ENCODE measurements at places on chromosomes 2 and 18.

GRCh38 chr18:3872641-3873040, 422.7 kb downstream of the TGIF1 start:
- no peak for DNase-seq

- no peak for DNase-seq
Observed at GRCh38 chr2:222736301-222736700, 64.8 kb downstream of the MOGAT1 start.

DNA sequence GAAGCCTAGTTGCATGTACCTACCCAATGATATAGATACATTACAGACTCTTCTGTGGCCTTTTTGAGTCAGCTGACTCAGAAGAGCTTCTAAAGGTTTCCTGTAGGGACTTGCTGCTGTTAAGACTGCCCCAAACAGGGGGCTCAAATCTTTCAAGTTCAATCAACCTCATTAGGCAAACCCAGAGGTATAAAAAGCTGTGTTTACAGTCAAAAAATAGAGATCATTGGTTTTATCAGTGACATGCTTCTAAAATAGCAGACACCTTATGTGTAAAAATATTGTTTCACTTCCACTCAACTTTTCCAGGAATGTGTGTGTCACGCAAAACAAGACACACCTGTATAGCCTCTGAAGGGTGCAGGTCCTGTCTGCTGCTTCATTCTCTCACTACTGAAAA, 624.3 kb upstream of the FANCL start:
- DNase-seq: no peak

DNA sequence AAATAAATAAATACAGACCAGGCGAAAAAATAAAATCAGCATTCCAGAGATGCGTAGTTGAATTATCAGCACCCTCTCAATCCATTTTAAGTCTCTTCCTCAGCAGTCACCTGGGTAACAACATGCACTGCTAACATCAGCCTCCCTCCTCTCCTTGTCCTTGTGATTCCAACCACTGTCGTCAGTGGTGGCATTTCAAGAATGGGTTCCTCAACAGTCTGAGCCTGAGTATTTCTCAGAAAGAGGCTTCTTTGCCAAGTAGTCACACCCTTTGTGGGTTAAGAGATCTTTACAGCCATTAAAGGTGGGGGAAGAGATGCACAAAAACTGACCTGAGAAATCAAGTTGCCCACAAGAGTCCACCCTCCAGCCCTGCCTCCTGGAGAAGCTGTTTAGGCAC, 39.0 kb downstream of the NOL10 start:
- DNase-seq: no peak

DNA sequence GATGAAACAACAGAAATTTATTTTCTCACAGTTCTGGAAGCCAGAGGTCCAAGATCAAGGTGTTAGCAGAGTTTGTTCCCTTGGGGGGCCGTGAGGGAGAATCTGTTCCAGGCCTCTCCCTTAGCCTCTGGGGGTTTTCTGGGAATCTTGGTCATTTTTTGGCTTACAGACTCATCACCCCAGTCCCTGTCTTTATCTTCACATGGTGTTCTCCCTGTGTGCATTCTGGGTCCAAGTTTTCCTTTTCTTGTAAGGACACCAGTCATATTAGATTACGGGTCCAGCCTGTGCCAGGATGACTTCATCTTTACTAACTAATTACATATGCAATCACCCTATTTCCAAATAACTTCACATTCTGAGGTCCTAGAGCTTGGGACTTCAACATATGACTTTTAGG, 292.5 kb upstream of the TRIB2 start:
- no peak for DNase-seq

DNA sequence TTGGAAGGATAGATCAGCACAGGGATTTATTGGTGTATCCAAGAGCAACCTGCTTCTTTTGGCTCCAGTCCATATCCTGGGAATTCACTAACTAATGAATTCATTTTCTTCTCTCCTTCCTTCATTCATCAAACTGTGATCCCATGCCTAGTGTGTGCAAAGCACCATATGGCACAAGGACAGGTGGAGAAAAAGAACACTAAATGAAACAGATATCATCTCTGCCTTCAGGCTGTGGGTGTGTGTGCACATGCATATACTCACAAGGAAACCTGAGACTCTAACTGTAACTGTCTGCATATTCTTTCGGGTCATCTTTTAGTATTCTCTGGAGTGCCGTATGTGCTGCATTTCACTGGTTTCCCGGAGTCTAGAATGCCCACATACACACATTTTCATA, 20.2 kb downstream of the TNP1 start:
- no peak for DNase-seq

- no peak for DNase-seq
Observed at GRCh38 chr18:79733986-79734770, 54.6 kb downstream of the CTDP1 start.

- DNase-seq: no peak
Observed at GRCh38 chr2:200509235-200509611, 645 bp downstream of the KCTD18 start.

DNA sequence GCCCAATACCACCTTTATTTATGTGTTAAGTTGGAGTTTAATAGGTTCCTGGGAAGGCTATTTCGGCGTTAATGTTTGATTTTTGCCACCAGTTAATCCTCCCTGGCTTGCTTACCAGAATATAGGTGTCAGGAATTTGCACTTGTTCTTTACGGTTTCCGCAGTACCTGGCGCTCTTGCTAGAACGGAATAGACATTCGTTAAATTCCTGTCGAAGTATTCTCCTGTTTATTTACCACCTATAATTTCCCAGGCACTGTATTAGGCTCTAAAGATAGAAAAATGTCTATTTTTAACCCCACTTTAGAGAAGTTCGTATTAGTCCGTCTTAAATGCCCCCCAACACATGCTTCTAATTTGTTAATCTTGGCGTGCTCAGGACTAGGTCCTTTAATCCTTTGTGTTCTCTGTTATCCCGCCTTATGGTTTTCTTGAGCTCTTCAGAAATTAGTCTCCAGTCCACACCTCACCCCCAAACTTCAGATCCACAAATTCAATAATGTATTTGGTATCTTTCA, 575 bp downstream of the CCDC150 start:
- DNase-seq: no peak

- no peak for DNase-seq
Observed at GRCh38 chr2:8835279-8835678, 2.1 kb downstream of the KIDINS220 start.

- no peak for DNase-seq
Observed at GRCh38 chr2:46493241-46493970, 14.0 kb downstream of the TMEM247 start.

- DNase-seq: peak; percentile 95
Observed at GRCh38 chr2:3628800-3629199, 29.2 kb upstream of the ALLC start.

- DNase-seq: no peak
Observed at GRCh38 chr2:217654168-217654567, 348.6 kb downstream of the TNS1 start.

DNA sequence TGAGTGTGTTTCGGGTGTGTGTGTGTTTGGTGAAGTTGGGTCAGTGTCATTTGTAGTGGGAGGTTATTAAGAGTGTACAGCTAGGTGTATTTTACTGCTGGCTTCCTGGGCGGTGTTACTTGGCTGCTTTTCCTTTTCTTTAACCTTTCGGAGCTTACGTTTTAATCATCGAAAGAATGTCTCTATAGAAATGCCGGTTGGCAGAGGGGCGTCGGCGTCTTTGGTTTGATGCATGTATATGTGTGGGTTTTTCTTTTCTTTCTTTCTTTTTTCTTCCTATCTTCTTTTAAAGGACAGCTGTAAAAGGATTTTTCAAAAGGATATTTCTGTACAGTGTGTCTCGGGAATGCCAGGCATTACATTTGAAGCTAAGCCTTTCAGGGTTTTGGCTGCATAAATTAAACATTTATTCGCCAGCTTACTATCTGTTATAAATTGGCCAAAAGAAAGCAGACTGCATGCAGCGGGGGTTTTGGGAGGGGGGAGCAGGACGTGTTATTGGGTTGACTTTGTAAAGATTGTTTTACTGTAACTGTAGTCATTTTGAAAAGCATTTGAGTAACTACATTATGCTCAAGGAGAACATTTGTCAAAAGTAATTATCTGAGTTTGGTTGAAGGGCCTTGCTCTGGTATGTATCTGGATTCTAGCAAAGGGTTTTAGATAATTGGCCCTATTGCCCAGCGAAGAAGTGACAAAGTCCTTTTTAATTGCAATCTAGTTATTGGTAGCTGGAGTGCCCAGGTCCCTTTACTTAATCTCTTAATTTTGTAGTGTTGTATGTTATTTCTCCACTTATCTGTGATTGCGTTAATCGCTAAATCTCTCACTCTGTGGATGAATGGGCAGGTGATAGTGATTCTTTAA, 1.6 kb downstream of the ASXL3 start:
- DNase-seq: no peak

DNA sequence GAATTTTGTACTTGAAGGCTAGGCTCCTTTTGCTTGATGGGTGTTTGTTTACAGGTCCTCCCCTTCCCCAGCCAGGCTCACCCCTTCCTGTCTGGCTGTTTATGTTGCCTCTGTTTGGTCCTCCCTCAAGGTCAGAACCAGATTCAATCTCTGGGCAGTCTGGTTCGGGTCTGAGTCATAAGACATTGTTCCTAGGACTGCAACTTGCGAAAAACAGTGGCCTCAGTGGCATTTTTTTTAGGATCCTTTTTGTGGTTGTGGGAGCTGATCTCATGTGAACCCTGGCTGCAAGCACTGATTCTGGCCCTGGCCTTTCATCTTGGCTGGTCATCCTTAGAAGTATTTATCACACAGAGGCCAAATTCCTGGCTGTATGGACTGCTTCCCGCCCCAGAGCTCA, 370.4 kb downstream of the CLIP4 start:
- no peak for DNase-seq

DNA sequence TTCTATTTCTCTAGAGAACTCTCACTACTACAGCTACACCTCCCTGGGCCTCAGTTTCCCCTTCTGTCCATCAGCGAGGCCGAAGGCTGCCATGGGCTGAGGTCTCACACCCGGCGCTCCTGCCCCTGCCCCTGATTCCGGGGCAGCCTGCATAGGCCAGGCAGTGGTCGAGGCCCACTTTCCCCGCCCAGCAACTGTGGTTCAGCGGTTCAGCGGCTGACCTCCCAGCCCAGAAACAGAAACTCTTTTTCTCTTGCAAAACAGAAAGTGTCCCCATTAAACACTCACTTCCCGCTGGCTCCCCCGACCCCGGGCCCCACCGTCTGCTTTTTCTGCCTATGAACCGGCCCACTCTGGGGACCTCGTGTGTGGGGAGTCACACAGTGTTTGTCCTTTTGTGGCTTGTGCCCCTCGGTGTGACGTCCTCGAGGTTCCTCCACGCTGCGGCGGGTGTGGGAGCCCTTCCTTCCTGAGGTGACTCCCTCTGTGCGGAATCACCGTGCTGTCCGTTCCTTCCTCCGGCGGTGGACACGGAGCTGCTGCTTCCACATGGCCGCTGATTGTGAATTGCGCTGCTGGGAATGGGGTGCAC, 16.0 kb downstream of the PDCD1 start:
- DNase-seq: no peak

DNA sequence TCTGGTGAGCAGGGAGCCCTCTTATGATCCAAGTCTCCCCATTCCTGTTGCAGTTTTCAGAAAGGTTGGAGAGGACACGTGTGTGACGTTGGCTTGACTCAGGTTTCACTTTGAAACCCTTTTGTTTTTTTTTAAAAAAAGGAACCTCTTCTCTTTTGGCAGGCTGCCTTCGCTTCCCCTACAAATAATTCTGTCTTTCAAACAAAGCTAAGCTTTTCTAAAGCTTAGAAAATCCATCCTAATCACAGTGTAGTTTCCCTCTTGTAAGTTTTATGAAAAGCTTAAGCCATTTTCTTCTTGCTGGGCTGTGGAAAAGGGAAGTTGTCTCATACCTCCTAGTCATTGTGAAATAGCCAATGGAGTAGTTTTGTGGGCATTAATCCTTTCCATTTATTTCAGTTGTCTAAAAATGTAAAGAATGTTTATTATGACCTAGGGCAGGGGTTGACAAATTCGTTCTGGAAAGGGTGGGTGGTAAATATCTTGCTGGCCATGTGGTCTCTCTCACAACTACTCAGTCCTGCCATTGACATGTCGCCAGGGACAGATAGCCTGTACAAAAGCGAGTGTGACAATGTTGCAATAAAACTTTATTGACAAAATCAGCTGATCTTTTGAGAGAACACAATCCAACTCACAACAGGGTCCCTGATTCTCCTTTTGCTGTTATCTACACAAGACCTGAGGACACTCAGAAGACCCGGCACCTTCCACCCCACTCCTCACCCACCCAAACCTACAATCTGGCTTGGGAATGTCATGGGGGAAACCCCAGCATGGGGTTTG, 878.8 kb downstream of the RNF144A start:
- DNase-seq: no peak

DNA sequence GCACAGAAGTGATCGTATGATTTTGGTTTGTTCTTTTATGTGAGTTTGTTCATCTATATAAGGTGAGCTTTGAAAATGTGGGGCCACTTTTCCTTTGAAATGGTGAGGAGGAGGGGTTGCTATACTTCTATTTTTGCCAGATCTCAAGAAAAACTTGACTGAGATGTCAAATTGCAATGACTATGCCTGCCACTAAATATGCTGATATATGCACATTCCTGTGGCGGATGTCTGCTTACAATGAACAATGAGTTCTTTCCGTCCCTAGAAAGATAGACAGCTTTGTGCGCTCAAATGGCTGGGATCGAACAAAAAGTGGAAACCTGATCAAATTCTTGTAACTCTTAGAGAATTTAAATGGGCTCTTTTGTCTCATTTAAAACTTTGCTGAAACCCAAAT, 28.7 kb downstream of the MYT1L start:
- DNase-seq: no peak

Data from NCI-H1694 treated with DMSO at 0.1 percent for 48 hours (cell line).